Activated CD4-positive, alpha-beta T cell treated with anti-CD3 and anti-CD28 coated beads, Interleukin-2, amount 10 ng/mL, durations not matched to agents 24 days and 14 days (primary cell): ENCODE measurements at places on chromosomes 3 and 15. TPM values are rescaled to one million over a fixed set of nuclear protein-coding genes. Genes with fewer than 3 reads are reported as not detected.

- DNase-seq, result no peak
These were observed 538.2 kb downstream of the FOXP1 start for GRCh38 chr3:71045212-71045916.

DNA sequence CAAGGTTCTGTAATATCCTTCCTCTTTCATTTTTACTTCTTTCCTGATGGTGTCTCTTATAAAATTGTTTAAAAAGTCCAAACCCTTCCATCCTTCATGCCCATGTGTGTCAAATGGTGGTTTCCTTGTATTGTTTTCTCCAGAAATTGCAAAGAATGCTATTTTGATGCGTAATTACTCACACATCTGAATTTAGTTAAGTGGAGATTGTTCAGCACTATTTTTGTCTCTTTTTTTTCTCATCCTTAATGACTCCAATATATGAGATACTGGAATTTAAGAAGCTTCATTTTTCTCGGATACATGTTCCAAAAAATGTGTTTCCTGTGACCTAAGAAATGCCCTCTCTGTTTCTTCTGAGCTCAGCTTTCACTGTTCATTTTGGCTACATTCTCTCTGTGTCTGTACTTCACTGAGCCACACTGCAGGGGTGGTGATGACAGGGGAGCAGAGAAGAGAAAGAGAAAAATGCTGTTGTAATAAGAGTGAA, 799.8 kb downstream of the DIPK2A start:
- no peak for DNase-seq

- DNase-seq, result peak; percentile 77
These were observed 1.6 kb upstream of the PPM1L start for GRCh38 chr3:160754371-160754854.

- DNase-seq, result peak; percentile 47
These were observed 24.8 kb downstream of the ZBTB38 start for GRCh38 chr3:141392897-141393734.

- DNase-seq, result peak; percentile 68
These were observed 397.5 kb upstream of the ATP10A start for GRCh38 chr15:26260517-26261133.

- DNase-seq, result peak; percentile 87
These were observed 19.9 kb downstream of the SMAD3 start for GRCh38 chr15:67085237-67085817.

- DNase-seq, result no peak
These were observed 3.6 kb downstream of the SLC51A start for GRCh38 chr3:196219970-196220311.

MORC1 gene
- total RNA-seq, result not detected in 2 replicates

NOX5 gene
- total RNA-seq, result not detected in 2 replicates

ROPN1B gene
- total RNA-seq, result not detected in 2 replicates

SOX2 gene
- not detected in 2 replicates for total RNA-seq

GOLGA8F gene
- total RNA-seq, result not detected in 2 replicates

MAP3K13 gene
- total RNA-seq, result 11.3 and 14.5 TPM in 2 replicates

CP gene
- not detected in 2 replicates for total RNA-seq

IL5RA gene
- not detected in 2 replicates for total RNA-seq
